Activated CD8-positive, alpha-beta memory T cell treated with anti-CD3 and anti-CD28 coated beads for 48 hours (primary cell): ENCODE measurements at places on chromosomes 16 and 17.

DNA sequence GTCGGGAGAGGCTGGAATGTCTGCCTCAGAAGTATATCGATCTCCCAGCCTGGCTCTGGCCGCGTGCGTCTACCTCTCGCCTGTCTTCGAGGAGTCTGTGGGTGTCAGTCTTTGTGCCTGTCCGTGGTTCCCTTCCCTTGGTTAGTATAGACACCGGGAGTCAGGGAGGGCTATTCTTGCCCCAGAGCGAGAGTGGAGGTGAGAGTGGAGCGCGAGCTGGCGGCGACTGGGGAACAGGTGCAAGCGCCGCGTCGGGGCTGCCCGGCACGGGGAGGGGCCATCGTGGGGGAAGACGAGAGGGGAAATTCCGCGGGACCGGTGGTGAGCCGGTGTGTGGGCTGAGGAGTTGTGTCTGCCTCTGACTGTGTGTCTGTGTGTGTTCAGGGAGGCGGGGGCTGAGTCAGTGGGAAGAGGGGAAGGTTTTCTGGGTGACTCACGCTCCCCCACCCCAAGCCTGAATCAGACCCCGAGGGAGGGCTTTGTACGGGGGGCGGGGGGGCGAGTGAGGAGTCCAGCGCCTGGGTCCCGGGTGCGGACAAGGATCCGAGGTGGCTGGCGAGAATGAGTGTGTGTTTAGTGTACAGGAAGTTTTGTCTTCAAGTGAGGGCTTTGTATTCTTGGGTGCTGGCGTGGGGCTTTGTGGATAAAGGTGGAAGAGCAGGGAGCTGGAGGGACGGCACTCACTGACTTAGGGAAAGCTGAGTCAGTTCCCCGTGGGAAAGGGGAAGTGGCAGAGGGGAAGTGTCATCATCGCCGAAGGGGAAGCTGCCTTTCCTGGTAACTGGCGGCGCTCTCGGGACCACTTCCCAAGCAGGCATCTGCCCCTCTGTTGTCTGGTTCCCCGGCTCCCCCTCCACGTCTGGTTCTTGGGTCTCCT is 8.6 kb downstream of the KDM6B start:
- peak; percentile 93 for DNase-seq

DNA sequence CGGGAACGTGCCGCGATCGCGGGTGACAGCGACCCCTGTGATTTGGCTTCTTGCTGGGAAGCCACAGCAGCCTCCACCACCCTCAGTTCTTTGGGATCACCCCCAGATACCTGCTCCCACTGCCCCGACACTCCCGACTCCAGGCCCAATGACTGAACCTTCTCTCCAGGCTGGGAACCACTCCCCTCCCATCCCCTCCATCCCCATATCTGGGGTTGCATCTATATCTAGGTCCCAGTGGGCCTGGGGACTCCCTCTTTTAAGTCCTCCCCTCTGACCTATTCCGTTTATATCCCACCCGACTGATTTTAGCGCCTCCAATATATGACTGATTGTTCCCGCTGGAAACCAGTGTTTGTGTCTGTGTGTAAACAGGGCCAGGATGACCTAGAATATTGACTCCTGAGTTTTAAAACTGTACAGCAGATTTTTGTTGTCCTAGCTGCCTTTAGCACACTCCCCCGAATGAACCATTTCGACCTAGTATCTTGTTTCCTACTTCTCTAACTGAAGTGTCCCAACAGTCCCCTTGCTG is 667 bp downstream of the PSMD3 start:
- no peak for DNase-seq

- DNase-seq, result no peak
Observed at GRCh38 chr16:85853547-85854545, 45.1 kb upstream of the IRF8 start.

GRCh38 chr16:81590714-81591544 is 146.3 kb downstream of the CMIP start:
- DNase-seq, result no peak

GRCh38 chr17:78001182-78001581 is 42.7 kb downstream of the TNRC6C start:
- no peak for DNase-seq

- DNase-seq, result no peak
Observed at GRCh38 chr16:79430191-79430678, 170.3 kb downstream of the MAF start.
